ENCODE measurements at places on chromosomes 16 and 17.
A peak's percentile ranks its signal among the peaks of the same experiment; 100 is the strongest.

- DNase-seq: no peak
Observed at GRCh38 chr17:74780443-74781238, 4.5 kb upstream of the NAT9 start.

DNA sequence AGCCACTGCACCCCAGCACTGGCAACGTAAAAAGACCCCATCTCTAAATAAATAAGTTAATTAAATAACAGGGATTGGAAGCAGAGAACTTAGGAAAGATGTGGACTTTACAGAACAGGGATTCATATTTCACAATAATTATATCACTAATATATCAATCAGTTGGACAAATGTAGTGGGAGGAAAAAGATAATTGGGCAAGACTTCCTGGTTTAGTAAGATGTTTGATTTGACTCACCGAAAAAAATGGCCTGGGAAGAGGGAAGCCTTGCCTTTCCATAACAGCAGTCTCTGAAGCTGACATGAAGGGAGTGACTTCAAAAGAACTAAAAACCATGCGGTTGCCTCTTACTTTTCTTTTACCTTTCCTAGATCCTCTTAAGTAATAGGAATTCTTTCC, 15.2 kb upstream of the C17orf78 start:
- no peak for DNase-seq

DNA sequence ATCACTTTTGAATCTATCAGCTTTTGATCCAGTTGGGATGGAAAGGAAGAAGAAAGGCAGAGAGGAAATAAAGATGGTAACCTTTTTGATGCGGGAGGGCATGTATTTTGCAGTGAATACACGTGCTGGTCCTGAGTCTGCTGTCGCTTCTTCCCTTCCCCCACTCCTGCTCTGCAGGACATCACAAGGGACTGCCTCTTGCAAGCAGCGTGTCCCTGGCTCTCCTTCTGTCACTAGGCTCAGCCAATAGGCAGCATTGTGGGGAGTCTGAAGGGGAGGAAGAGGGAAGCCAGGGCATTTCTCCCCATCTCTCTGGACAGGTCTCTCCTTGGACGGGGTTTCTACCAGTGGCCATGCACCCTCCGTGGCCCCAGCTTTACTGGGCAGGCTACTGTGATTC, 15.7 kb upstream of the WFDC1 start:
- no peak for DNase-seq

GRCh38 chr17:2799653-2800052, 3.4 kb downstream of the RAP1GAP2 start:
- DNase-seq: no peak

DNA sequence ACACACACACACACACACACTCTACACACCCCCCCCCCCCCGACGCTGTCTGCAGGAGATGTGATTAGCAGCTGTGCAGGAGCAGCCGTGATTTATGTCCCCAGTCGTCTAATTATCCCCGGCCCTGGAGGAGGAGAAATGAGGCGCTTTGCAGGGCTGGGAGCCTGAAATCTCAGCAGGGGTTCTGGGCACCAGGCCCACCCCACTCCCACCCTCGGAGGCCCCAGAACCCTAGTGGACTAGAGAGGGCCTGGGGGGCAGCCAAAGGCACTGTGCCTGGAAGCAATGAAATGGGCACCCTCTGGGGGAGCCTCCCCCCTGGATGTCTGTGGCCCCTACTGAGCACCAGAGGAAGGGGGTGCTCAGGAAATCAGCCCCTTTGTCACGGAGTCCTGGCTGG, 134.2 kb upstream of the CIBAR2 start:
- peak; percentile 30 for DNase-seq

DNA sequence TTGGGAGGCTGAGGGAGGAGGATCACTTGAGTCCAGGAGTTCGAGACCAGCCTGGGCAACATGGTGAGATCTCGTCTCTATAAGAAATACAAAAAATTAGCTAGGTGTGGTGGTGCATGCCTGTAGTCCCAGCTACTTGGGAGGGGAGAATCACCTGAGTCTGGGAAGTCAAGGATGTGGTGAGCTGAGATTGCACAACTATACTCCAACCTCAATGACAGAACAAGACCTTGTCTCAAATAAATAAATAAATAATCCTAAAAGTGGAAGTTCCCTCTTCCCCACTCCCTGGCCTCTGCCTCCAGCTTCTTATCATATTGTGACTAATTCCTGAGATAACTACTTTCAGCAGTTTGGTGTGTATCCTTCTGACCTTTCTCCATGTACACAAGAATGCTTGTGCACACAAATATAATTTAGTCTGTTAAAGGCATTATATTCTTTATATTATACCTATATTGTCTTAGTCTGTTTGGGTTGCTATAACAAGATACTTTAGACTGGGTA, 23.5 kb upstream of the DNAJA2 start:
- DNase-seq: no peak

GRCh38 chr16:89765292-89765830, 44.0 kb downstream of the ZNF276 start:
- DNase-seq: no peak

DNA sequence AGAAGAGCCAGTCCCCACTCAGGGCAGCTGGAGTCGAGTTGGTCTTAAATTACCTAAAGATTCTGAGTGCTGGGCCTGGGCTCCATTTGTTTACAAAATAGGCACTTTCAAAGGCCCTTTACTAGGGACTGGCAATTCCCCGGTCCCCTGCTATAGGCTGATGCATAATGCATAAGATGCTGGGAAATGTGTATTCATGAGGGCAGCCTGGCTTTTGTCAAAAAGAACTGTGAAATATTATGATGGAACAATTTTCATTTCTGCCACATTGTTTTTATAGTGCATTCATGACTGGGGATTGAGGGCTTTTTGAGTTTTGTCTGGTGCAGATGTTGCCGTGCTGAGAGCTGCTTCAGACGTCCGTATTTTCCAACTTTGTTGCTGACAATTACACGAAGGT, 617.0 kb upstream of the CDH5 start:
- DNase-seq: no peak

GRCh38 chr17:58370309-58370708, 18.3 kb upstream of the SUPT4H1 start:
- DNase-seq: no peak

DNA sequence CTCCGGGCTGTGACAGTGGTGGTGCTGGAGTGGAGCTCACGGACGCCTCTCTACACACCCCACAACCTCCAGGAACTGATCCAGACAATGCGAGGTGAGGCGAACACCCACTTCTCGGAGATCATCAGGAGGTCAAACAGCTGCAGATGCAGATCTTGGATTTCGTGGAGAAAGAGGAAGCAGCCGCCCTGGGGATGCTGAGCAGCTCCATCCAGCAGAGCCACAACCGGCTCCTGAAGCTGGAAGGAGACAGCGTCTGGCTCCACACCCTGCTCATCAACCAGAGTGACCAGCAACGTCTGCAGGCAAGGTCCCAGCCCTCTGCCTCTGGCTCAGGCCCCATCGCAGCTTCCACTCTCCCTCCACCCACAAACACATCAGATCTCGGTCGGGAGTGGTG, 13.2 kb upstream of the SLC16A5 start:
- no peak for DNase-seq

DNA sequence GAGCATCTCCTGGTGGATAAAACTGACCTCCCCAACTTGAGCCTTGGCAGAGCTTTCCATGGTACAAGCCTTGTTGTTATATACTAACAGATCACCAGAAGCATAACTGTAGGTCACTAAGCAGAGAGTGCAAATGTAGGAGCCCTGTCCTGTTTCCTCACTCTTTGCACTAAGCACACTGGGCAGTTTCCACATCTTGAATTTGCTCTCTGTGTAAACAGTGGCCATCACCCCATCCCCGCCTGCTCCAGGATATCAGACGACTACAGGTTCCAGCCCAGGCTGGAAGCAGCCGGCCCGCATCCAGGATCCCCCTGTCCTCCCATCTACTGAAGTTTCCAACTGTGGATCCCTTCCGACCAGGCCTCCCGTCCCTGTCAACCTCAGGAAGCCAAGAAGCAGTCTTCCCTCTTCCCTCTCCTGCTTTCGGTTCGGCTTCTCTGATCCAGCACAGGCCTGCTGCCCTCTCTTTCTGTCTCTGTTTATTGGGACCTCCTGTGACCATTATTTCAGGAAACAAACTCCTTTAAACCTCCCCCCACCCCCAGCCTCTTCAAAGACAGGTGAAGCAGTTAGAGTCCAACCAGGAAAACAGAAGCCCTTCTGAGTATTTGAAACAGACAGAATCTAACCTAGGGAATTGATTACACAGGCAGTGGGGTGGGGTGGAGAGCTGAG, 22.6 kb upstream of the CACNG4 start:
- no peak for DNase-seq

DNA sequence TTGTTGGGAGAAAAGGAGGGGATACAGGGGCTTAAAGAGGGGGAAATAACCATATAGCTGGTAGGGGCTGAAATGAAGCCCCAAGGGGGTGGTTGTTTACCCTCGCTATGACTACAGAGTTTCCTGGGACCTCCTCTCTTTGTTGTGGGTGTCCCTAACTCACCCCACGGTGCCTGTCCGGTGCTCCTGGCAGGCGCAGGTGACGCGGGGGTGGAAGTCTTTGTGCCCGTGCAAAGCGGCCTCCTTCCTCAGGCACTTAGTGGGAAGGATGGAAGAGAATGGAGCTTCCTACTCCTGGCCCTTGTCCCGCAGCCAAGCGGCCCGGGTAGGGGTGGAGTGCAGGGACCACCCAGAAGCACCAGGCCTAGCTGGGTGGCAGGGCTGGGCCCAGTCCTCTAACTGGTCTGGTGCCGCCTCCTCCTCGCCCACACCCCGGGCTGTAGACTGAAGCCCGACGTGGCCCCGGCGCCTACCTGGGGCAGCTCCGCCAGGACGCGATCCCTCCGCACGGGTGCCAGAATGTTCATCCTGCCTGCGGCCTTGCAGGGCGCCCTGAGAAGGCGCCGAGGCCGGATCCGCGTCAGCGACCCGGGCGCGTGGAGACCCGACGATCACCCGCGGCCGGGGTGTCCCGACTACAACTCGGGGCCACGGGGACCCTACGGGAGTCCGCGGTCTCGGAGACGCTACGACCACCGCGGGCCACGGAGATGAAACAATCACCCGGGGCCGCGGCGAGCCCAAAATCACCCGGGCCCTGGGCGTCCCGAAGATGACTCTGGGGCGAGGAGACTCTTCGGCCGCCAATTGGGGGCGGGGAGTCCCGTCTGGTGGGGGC, 709 bp downstream of the RAB34 start:
- no peak for DNase-seq

- DNase-seq: no peak
Observed at GRCh38 chr16:70789595-70790447, 11.1 kb downstream of the VAC14 start.

- DNase-seq: peak; percentile 94
Observed at GRCh38 chr17:6163612-6164333, 93.6 kb downstream of the WSCD1 start.

GRCh38 chr17:7312432-7313087, 2.6 kb downstream of the GPS2 start:
- no peak for DNase-seq

GRCh38 chr17:43574896-43575525, 28.9 kb upstream of the ETV4 start:
- DNase-seq: no peak

- DNase-seq: no peak
Observed at GRCh38 chr16:9622268-9622667, 530.8 kb downstream of the HAPSTR1 start.

GRCh38 chr16:3485097-3485745, 10.1 kb downstream of the C16orf90 start:
- DNase-seq: no peak

GRCh38 chr16:23306199-23307100, 4.3 kb downstream of the SCNN1B start:
- no peak for DNase-seq

GRCh38 chr17:62161405-62162148, 96.5 kb upstream of the MED13 start:
- no peak for DNase-seq

GRCh38 chr17:63960006-63960405, 12.7 kb downstream of the SCN4A start:
- no peak for DNase-seq

DNA sequence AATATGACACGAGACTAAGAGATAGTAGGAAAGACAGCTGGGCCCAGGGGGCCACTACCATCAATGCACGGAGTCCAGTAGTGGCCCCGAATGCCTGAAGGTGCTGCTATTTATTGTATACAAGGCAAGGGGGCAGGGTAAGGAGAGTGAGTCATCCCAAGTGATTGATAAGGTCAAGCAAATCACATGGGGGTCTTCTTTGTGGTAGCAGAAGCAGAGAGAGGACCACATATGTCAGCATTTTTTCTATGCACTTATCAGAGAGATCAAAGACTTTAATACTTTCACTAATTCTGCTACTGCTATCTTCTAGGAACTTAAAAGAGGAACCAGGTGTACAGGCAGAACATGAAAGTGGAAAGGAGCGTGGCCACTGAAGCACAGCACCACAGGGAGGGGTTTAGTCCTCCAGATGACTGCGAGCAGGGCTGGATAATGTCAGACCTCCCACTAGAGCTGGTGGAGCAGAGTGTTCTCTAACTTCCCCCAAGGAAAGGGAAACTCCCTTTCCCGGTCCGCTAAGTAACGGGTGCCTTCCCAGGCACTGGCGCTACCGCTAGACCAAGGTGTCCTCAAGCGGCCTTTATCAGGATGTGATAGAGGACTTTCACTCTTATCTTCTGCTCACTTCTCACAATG, 26.4 kb upstream of the ARL4D start:
- no peak for DNase-seq

GRCh38 chr17:48384164-48384563, 45.9 kb downstream of the SKAP1 start:
- no peak for DNase-seq

DNA sequence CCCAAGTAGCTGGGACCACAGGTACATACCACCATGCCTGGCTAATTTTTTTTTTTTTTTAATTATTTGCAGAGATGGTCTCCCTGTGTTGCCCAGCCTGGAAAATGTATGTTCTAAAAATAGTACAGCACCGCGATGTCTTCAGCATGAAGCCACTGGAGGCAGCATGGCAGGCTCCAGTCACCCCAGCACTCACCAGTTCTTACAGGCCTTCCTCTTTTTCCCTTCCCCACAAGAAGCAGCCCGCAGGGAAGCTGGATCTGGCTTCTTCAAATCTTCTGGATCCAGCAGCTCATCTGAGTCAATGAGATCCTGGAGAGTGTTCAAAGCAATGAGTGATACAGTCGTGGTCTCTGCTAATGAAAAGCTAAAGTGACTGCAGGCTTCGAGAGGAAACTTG, 16.2 kb downstream of the CIAPIN1 start:
- DNase-seq: no peak

DNA sequence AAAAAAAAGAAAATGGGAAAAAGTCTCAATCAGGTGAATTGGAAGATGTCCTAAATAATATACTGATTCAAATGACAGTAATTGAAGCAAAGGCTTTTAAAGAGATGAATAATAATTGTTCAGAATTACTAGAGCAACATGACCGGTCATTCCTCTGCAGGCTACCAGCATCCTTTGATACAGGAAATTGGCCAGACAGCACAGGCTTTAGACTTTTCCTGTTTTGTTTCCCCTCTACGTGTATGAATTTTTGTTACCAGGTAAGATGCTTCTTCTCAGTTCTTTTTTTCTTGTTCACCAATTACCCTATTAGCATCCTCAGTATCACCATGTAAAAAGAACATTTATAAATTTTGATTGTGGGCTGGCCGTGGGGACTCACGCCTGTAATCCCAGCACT, 77.5 kb downstream of the RPGRIP1L start:
- no peak for DNase-seq

- no peak for DNase-seq
Observed at GRCh38 chr17:45325810-45326209, 9.0 kb upstream of the MAP3K14 start.

Measured in NCI-H1105 treated with DMSO at 0.1 percent for 48 hours (cell line).